ENCODE measurements at places on chromosomes 16 and 17.

DNA sequence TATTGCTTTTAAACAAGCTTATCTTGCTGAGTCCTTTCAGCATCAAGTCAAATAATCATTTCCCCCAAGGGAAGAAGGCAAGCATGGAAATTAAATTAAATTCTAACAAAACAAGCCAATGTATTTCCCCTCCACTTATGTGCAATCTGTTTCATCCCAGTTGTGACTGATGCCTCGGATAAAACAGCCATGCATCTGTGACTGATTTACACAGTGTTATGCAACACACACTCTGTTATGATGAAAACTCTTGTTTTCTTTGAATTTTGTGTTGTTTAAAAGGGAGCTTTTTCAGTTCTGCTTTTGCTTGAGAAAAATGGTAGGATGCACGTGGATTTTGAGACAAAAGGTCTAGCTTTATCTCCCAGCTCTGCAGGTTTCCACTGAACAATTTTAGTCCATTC lies 32.6 kb downstream of the TMEM100 start:
- no peak for DNase-seq

- DNase-seq, result peak; percentile 77
Measured at GRCh38 chr16:89723279-89724250, 2.2 kb downstream of the ZNF276 start.

DNA sequence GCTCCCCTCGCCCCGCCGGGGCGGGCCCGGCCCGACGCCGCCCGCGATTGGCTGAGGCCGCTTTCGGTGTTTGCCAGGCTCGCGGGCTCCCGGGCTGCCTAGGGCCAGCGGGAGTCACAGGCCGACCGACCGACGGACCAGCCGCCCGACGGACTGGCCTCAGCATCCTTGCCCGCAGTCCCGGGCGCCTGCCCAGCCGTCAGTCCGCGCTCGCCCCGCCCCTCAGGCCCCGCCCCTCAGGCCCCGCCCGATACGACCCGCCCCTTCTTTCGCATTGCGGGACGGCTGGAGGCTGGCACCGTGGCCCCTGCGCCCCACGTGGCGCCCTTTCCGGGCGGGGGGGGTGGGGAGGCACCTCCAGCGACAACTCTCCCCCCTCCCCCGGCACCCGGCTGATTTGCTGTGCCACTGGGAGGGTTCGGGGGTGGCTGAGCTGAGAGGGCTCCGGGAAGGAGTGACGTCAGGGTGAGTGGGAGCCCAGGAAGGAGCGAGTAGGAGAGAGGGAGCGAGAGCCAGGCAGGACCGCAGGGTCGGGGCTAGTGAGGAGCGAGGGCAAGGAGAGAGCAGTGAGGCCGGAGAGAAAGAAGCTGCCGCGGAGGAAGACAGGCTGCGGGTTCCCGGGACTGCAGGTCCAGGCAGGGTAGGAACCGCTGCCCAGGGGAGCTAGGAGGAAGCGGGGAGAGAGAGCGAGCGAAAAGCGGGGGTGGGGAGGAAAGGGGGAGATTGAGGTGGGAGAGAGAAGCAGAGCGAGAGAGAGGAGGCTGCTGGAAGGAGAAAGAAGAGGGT lies at the start of gene ASPHD1:
ASPHD1 (plus strand) TSS at position 387 of the 786 bp plus-strand sequence. CDS start 484 bp downstream, outside the sequence.
- peak; percentile 77 for DNase-seq

DNA sequence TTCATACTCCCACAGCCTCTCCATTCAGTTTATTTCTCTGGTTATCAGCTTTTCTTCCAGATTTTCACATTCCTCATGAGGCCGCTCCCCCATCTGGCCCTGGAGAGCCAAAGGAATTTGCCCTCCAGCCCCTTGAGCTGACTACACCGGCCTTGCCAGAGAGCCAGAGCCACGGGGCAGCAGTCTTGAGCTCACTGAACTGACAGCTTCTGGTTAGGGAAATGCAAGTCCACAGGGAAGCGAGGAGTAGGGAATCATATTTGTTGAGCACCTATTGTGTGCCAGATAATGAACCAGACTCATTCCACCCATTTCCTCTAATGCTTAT lies 102.4 kb downstream of the ABCC12 start:
- DNase-seq, result no peak

DNA sequence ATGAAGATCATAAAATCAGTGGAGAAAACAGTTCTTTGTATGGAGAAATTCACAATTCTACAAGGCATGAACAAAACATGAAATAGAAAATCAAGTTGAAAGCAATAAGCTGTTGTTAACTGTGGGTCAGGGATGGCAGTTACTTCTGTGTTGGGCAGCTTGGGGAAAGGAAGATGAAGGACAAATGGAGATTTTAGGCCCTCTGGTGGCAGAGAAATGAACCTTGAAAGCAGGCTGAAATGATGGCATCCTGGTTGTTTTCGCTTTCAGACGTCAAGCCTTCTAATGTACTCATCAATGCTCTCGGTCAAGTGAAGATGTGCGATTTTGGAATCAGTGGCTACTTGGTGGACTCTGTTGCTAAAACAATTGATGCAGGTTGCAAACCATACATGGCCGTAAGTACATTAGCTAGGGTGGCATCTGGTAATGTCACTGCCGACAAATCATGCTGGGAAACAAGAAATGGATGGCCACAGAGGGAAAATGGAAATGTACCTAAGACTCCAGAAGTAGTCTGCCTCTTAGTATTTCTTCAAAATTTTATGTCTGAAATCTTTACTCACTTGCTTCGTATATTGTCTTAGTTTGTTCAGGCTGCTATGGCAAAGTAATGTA lies 108.9 kb downstream of the MAP2K6 start:
- no peak for DNase-seq

DNA sequence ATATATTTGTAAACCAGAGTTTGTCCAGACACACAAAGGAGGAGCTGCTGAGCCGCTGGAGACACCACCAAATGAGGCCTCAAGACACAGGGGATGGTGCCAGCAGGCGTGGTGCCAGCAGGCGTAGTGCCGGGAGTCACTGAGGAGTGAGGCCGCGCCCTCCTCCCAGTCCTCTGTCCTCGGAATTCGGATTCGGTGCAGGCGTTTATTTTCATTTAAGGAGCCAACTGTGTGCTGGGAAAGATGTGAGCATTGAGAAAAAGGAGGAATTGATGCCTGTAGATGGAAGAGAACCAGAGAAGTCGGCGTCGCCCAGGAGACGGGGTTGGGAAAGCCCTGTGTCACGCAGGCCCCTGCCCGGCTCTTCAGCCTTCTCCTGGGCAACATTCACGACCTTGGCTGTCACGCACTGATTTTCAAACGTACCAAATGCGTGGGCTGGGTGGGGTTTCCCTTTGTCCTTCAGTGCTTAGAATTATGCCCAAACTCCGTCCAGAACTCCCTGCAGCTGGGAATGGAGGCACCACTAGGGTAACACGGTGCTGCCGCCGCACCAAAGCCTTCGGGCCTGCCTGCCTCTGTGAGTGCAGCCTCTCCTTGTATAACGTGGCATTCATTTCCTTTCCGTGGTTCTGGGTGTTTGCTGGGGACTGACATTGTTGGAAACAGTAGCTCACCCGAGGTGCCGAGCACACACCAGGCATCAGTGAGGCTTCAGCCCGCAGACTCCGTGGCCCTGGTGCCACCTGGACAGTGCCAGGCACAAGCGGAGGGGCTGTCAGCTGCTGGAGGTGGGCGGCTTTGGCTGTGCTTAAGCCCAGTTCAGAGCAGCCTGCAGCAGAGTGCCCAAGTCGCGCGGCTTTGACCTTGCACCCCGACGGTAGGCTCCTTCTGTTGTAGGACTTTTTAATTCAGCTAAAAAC lies 49.0 kb upstream of the CHMP6 start:
- peak; percentile 99 for DNase-seq

DNA sequence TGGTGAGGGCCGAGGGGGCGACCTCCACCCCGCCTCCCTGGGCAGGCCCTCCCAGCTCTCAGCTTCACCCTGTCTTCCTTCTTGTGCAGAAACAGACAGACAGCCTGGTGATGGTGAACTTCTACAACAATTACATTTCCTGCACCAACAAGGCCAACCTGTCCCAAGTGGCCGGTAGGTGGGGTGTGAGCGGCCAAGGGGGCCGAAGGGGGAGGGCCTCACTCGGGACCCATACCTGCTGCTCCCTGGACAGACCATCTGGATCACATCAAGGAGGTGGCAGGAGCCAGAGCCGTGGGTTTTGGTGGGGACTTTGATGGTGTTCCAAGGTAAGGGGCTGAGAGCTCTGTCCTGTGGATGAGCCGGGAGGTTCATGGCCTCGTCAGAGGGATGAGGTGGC lies 20.1 kb downstream of the CHMP1A start:
- no peak for DNase-seq

DNA sequence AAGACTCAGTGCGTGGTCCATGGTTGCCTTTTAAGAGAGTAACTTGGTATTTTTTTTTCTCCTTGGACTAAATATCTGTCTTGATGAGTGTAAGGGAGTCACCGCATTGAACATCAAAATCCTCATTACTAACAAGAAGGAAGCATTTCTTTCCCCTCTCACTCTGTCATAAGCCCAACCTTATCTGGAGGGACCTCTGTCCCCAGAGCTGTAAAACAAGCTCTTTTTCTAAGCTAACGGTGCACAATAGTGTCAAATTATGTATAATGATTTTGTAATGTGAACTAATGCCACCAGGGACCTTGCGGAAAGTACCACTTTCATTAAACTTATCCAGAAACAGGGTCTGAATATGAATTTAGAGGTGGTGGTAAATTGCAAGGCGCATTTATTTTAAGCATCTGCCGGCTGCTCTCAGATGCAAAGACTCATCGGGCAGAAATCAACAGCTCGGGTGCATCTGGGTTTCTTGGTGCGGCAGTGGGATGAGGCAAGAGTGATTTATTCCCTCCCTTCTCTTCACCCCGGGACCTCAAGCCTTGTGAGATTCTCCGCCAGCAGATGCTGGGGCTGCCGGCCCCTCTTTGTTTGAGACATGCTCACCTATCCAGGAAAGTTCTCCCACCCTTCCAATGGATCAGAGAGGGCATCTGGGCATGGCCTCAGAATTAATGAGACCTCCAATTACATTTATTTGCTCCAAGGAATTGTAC lies 95.2 kb upstream of the IRX3 start:
- no peak for DNase-seq

DNA sequence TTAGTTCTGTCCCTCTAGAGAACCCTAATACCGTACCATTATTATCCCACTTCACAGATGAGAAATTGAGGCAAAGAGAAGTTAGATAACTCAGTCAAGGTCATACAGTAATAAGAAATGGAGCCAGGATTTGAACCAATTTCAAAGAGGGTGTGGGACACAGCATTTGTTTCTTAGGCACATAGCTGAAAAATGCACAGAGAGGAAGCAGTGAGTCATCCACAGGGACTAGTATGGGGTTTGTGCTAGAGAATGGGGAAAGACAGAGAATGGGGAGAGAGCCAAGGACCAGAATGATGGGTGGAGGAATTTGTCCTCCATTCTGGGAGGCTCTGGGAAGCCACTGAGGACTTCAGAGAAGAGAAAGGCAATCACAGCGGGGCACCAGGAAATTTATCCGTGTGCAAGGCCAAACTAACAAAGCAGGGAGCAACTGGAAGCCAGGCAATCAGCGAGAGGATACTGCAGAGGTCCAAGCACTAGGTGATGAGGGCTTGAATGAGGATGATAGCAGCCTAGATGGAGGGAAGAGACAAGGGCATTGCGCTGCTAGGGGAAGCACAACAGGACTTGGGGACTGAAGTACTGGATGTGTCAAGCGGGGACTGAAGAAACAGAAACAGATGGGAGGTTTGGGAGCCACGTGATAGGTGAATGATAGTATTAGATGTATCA lies 78.1 kb upstream of the ZFHX3 start:
- no peak for DNase-seq

- DNase-seq, result no peak
Measured at GRCh38 chr17:56160422-56160821, 7.1 kb downstream of the ANKFN1 start.

- DNase-seq, result no peak
Measured at GRCh38 chr17:74369221-74369620, 1.9 kb downstream of the GPR142 start.

GRCh38 chr17:11558681-11559234 lies 39.5 kb upstream of the DNAH9 start:
- DNase-seq, result no peak

DNA sequence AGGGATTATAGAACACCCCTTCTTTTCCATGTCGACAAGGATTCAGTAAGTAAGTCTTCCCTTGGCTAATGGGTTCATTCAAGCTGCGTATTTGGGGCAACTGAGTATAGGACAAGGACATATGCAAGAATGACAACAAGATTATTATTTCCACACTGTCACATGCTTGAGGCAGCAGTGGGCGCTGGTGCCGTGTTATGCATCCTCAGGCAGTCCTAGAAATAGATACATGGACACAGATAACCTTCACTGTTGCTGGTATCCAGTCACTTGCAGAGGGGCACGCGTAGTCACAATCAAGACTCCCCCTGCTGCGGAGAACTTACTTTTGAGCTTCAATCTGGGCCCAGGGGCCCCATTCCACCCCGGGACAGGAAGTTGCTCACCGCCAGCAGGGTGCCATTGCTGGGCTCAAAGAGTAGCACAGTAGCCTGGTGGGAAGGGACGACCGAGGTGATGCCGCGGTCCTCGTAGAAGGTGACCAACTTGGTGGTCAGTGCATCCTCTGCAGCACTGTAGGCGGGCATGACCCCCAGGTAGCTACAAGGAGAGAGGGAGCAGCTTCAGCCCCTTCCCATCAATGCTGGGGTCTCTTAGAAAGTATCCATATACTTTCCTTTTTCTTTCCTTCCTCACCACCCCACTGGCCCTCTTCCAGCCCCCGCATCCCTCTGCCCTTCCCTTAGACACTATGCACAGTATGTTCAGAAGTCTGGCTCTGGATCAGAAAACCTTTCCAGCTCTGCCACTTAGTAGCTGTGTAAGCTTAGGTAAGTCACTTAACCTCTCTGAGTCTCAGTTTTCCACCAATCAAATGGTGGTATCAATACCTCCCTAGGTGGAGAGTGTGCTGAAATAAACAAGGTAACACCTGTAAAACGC lies 804 bp downstream of the CRYM start:
- DNase-seq, result no peak

GRCh38 chr16:57610611-57611010 lies 17.8 kb upstream of the ADGRG1 start:
- DNase-seq, result peak; percentile 30

GRCh38 chr17:31540602-31541307 lies 149.3 kb downstream of the RAB11FIP4 start:
- no peak for DNase-seq

DNA sequence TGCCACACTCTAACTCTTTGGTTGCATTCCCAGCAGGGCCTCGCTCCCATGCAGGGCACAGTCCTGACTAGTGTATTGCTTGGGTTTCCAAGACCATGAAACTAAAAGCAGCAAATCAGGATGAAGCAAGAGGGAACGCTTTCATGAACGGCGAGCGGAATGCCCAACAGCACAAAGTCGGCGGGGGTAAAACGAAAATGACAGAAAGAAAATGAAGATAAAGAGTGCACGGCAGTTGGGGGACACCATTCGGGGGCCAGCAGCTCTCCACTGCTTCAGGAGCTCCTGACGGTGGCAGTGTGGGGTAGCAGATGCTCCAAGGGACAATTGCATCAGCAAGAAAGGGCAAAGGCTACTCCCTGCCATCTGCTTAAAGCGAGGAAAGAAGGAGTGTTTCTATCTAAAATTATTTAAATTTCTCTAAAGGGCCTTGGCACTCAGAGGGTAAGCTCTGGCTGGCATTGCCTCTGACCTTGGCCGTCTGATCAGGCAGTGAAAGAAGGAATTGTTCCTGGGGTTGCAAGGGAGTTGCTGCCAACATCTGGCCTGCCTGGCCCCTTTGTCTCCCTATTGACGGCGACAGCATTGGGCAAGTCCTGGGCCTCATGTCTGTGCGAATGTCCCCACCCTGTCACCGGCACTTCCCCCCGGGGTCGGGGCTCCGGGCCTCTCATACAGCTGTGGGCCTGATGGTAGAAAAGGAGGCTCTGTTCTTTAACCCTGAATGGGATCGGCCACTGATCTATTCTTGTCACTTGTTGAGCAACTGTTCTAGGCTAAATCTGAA lies 138.2 kb downstream of the CMIP start:
- DNase-seq, result no peak

Data from sigmoid colon (tissue), 7 donors.